ENCODE measurements at places on chromosomes 16 and 17.

DNA sequence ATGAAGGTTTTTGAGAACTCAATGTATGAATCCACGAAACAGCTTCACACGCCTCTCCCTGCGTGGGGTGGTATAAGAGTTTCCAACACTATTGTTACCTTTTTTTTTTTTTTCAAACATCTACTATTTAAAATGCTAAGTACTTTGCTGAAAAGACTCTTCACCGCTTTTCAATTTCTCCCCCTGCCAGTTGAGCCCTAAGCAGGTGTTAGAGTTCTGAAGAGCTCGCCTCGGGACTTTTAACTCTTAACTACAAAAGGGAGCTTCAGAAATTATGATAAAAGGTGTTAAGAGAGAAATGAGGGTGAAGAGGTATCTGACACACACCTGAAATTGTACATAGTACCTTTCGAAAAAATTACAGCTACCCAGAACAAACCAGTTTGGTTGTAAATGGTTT is 20.9 kb upstream of the PSMD7 start:
- DNase-seq = no peak

DNA sequence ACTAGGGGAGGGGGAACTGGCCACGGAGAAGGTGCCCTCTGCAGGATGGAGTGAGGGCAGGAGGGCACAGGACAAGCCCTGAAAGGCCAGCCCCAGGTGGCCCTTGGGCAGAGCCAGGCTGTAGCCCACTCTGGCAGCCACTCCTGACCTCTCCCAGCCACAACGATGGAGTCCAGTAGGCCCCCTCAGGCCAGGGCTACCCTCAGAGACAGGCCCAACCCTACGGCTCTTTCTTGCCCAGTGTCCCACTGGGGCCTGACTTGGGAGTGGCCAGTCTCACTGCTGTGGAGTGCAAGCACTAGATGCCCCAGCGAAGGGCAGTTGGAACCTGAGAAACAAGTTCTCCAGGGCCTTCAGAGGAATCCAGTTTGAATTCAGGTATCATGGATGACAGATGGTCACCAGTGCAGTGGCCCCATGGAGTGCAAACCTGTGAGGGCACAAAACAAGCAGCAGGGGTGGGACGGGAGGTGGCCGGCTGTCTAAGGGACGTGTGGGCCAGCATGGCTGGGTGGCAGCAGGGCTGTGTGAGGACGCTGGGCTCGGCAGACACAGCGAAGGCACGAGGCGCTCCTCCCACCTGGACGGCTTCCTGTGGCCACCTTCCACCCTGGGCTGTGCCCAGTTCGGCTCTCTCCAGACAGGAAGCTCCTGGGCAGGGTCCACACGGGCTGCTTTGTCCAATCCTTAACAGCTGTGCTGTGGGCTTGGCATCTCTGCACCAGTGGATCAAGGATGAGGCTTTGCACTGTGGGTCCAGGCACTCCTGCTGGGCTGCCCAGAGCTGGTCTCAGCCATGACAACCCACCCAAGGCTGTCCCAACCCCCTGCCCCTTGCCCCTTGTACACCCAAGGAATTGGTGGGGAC is 72.1 kb downstream of the AMFR start:
- no peak for DNase-seq

DNA sequence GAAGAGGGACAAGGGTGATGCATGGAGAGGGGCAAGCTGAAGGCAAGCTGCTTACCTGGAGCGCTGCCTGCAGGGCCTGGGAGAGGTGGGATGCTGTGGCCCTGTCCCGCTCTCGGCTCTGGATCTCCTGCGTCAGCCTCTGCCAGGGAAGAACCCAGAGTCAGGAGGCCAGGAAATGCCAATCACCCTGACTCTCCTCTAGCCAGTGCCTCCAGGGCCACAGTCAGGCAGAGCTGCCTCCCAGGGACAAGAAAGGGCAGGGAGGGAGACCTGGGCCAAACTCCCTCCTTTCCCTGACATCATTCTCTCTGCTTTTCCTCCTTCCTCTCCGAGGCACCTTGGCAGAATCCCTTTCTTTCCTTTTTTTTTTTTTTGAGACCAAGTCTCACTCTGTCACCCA is 11.3 kb downstream of the CDK3 start:
- no peak for DNase-seq

DNA sequence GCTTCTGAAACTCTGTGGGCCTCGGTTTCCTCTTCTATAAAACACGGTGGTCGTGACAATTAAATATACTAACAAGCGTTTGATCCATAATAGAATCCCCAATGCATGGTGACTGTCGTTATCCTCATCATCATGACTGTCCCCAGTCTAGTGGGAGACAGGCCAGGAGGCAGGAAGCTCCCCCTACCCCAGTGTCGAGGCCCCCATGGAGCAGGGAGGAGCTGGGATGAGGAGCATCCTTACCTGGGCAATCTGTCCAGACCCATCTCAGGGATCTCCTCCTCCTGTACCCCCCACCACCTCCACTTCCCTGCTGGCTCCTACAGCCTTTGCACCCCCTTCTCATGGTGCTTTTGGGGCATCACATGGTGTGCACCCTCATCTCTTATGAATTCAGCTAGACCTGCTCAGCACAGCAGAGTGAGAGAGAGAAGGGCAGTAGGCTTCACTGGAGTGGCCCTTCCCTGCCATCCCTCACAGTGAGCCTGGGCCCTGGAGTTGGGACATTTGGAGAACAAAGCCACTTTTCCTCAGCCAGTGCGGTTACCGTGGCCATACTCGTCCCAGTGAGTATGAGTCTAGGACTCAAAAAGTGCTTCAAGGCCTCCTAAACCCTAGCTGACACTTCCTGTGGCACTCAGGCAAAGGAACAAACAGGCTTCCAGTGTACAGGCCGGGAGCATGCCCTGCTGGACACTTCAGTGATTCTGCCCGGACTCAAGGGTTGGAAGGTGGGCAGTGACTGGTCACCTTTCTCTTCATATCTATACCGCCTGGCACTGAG is 148.6 kb downstream of the CLEC16A start:
- no peak for DNase-seq

- no peak for DNase-seq
These were observed 143.9 kb downstream of the AATF start for GRCh38 chr17:37092701-37093100.

- DNase-seq = no peak
These were observed 12.8 kb upstream of the PRR14 start for GRCh38 chr16:30637944-30638343.

- DNase-seq = peak; percentile 83
These were observed 26.5 kb upstream of the LASP1NB start for GRCh38 chr17:38898812-38899348.

GRCh38 chr16:19555186-19555937 is at the start of gene VPS35L:
Gene VPS35L (plus strand): TSS chr16:19555703. CDS start chr16:19555730, 27 bp downstream.
- DNase-seq = peak; percentile 94

DNA sequence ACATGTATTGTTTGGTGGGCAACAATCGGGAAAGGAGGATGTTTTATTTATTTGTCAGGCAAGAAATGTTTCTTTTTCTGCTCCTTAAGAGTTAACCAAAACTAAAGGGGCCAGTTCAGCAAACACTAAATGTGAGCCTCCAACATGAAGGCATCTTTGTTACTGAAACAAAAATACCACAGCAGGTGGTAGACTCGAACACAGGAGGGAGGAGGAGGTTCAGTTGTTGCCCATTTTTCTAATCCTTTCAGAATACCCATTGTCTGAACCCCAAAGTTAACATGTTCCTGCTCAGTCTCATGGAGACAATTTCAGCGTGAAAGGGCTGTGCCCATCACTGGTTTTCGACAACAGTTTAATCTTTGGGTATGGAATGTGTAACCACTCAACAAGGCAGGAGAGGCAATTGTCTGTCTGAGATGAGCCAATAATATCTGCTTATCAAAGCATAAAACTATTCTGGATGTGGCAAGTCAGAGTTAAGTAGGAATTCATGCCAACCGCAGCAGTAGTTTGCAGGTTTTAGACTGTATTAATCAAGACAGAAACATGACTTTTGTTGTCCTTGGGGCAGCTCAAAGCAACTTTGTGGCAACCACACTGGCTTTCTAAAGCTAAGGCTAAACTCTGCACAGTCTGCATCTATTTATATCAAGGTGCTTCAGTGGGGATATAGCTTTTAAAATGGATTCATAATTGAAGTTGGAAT is 211.7 kb downstream of the FTO start:
- no peak for DNase-seq

GRCh38 chr16:27293343-27293742 is 20.4 kb upstream of the IL4R start:
- DNase-seq = no peak
